Cerebellar nuclear complex (tissue), 1 donor: ENCODE measurements at places on chromosomes 4 and X.

- no peak for DNase-seq
These were observed 90.0 kb downstream of the ELOVL6 start for GRCh38 chr4:110108422-110108821.

DNA sequence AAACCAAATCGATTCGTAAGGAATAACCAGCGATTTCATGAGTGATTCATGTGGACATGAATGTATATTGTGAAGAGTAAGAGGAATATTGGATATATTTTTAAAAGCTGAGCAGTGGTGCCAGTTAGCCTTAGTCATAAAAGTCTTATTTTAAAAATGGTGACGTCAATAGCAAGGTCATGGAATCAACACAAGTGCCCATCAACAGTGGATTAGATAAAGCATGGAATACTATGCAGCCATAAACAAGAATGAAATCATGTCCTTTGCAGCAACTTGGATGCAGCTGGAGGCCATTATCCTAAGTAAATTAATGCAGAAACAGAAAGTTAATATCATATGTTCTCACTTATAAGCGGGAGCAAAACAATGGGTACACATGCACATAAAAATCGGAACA, 89.0 kb upstream of the STOX2 start:
- DNase-seq: no peak

- no peak for DNase-seq
These were observed 52.4 kb downstream of the GLRB start for GRCh38 chr4:157128395-157128794.

- no peak for DNase-seq
These were observed 146.2 kb downstream of the GLRA2 start for GRCh38 chrX:14675500-14675899.

- DNase-seq: no peak
These were observed 62.2 kb downstream of the EVC start for GRCh38 chr4:5773271-5773555.

GRCh38 chrX:70498129-70498528, 53.5 kb downstream of the DLG3 start:
- no peak for DNase-seq

DNA sequence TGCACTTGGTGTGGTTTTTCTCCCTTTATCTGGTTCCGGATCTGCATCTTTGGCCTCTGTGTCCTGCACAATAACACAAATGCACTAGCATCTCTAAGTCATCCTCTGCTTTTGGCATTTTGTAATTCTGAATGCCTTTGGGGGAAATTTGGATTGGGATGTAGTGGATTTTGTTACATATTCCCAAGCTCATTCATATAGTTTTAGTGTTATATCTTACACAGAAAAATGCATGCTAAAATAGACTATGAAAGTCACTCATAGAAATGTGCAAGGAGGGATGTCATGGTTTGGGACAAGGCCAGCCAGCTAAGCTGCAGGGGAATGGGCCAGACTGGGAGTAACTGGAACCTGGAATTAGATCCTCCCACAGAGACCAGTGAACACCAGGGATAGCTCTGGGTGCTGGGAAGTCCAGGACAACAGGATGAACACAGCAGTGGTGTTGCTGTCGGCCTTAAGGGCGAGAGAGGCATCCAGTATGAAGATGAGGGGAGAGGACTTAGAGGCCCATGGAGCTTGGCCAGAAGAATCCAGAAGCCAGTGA, 20.1 kb downstream of the ENPP6 start:
- DNase-seq: no peak

GRCh38 chrX:15686818-15687685, 22.4 kb upstream of the CLTRN start:
- DNase-seq: no peak

- DNase-seq: peak; percentile 63
These were observed 25.5 kb upstream of the ZNF330 start for GRCh38 chr4:141195095-141195707.

GRCh38 chrX:87874043-87874442, 356.4 kb downstream of the KLHL4 start:
- no peak for DNase-seq

DNA sequence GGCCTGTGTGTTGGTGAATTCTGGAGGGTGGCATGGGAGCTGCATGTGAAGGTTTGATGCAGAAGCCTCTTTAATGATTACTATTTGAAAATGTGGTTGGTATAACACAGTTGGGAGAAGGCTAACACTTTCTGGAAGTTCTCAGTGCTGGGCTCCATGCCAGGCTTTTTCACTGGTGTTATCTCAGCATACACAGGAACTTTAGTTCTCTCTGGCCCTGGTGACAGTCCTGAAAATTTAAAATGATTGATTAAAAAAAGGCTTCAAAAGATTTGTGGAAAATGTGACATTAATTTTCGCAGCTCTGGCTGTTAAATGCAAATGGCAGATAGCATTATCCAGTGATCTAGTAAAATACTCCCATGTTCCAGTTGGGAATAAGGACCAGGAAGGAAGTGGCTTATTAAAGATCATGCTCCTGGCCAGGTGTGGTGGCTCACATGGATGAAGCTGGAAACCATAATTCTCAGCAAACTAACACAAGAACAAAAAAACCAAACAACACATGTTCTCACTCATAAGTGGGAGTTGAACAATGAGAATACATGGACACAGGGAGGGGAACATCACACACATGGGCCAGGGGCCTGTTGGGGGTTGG, 36.6 kb downstream of the DIPK2B start:
- no peak for DNase-seq

DNA sequence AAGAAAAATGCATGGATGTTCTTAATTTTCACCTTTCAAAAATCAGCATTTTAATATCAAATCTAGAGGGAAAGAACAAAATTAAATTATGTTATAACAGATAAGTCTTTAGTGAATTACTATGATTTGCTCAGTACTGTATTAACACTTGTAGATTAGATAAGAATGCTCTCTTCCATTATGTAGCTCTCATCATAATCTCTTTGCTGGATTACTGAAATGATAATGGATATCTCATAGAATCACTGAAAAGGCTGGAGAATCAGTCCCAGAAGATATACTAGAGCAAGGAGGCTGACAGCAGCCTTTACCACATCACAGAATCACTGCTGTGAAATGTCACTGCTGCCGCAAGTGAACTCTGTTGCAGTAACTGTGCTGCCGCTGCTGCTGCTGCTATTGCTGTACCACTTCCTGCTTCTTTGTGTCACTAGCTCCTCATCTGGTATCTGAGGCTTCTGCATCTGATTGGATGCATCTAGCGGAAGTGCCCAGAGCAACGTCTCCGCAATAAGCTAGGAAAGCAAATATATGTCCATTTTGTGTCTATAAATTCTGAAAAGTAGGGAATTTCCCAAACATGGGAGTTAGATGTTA, 738.2 kb downstream of the ADGRL3 start:
- DNase-seq: no peak

DNA sequence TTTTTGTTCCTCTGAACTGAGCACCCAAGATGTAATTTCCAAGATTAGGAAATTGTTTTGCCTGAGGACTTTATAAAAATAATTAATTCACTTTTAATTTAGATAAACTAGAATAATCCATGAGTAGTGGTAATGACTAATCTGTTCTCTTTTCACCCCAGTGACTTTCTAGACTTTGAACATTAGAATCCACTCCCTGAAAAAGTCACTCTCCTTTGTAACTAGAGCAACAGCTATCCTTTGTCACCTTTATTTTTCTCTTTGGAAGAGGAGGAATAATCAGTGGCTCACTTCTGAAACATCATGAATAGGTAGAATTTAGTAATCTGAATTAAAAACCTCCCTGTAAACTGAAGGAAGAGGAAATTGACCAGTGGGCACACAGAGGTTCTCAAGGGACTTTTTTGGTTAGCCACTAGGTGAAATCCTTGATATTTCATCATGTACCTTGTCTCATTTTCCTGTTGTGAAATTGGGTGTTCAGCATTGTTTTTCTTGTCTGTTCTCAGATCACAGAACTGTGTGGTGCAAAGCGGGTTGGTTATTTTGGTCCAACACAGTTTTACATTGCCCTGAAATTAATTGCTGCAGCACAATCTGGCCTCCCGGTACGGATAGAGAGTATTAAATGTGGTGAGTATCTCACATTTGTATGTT, 59.4 kb downstream of the REPS2 start:
- DNase-seq: no peak

- DNase-seq: no peak
These were observed 159.2 kb upstream of the NDST4 start for GRCh38 chr4:115272594-115272993.
